ENCODE measurements at places on chromosomes 3 and 15. TPM values are rescaled to one million over a fixed set of nuclear protein-coding genes. Genes with fewer than 3 reads are reported as not detected.
A peak's percentile ranks its signal among the peaks of the same experiment; 100 is the strongest.

Gene PDCD7
- 17.7 TPM for total RNA-seq

Gene NTRK3
- not detected for total RNA-seq

DNA sequence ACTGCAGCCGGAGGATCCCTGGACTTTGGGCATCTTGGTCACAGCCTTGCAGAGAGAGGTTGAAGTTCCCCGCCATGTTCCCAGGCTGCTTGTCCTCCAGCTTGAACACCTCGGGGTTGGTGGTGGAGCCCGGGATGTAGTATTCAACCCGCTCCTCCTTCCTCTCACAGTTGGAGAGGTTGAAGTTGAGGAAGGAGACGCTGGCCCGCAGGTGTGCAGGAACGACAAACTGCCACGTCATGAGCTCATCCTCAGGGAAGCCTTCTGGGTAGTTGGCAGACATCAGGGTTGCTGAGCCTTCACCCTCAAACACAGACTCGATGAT, 35.7 kb downstream of the CDCP1 start:
- DNase-seq: no peak

Gene HERC2
- 36.5 TPM for total RNA-seq

GRCh38 chr15:39735120-39735717, 47.4 kb downstream of the FSIP1 start:
- DNase-seq: no peak

DNA sequence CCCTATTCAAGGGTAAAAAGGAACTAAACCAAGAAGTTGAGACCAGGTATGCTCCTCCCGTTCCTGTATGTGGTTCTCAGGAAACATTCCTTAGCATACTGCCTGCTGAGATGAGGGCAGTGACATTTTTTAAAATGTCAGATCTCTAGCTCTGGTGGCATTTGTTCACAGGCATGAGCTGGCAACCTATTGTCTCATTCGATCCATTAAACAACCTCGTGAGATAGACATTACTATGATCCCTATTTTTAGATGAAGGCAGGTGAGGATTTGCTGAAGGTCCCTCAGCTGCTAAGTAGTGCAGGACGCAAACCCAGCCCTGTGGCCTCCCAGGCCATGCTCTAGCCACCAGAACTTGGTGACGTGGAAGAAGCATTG, 74.9 kb downstream of the SIDT1 start:
- no peak for DNase-seq

Gene SLC28A1
- total RNA-seq: not detected

DNA sequence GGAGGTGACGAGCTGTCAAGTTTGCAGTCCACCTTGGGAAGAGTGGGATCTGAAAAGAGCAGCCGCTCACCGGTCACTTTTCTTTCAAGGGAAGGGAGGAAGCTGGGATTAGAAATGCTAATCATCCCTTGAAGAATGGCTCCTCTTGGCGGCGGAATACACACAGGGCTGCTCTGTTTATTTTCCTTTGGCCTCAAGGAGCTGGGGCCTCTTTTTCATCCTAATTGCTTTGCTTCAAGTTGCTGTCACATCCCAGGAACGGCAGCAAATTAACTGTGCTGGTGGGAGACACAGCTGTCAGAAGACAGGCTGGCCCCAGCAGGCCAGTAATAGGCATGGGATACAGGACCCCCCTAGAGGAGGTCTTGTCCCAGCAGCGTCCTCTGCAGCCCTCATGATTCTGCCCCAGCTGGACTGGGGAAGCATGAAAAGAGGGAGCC, 6.7 kb downstream of the KBTBD13 start:
- no peak for DNase-seq

Gene RAB6B
- not detected for total RNA-seq

DNA sequence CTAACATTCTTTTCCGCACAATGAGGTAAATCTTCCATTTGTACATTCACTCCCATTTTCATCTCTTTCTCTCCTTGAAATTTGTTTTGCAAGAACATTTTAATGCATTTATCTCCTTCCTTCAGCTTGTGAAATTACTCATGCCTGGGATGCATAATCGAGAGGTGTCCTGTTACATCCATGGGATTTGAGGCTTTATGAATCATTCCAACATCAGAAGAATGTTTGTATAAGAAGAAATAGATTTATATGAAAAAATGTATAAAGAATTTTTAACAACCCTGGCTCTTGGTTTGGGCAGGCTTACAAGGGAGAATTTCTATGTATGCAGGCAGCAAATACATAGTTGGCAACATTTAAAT, 93.2 kb upstream of the MBNL1 start:
- no peak for DNase-seq

Gene TF
- total RNA-seq: 0.30 TPM

DNA sequence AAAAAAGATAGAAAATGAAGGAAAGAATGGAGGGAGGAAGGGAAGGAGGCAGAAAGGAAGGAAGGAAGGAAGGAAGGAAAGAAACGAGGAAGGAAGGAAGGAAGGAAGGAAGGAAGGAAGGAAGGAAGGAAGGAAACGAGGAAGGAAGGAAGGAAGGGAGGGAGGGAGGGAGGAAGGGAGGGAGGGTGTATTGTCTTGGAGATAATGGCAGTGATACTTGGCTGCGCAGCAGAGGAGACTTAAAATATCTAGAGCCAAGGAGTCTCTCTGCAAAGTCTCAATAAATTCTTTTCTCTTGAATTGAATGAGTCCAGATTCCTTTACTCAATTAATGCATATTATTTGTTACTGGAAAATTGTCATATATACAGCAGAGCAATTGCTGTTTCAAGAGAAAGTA, 1059.7 kb downstream of the ZPLD1 start:
- DNase-seq: no peak

Gene FAM131A
- total RNA-seq: 10.4 TPM

- DNase-seq: no peak
These were observed 367.5 kb downstream of the PTPRG start for GRCh38 chr3:61928776-61929314.

DNA sequence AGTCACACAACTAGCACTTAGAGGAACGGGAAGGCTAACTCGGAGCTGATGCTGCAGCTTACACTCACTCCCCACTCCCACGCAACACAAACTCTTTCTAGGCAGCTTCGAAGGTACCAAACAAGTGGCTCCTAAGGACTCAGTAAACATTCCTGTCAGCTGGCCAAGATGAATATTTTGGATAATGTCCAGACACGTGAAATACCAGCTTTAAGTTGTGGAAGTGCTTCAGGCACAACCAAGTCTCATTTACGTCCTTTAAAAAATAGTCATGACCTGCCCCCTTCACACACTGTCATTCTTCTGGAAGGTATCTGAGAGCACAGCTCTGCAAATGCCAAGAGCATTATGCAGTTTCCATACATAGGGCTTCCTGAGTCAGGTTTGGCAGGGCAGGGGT, 1005.9 kb upstream of the CFAP20DC start:
- DNase-seq: no peak

Gene TMEM207
- not detected for total RNA-seq

GRCh38 chr15:92158426-92158825, 235.3 kb upstream of the ST8SIA2 start:
- DNase-seq: no peak

Gene ZNF620
- 1.0 TPM for total RNA-seq

Gene UNC13C
- total RNA-seq: not detected

DNA sequence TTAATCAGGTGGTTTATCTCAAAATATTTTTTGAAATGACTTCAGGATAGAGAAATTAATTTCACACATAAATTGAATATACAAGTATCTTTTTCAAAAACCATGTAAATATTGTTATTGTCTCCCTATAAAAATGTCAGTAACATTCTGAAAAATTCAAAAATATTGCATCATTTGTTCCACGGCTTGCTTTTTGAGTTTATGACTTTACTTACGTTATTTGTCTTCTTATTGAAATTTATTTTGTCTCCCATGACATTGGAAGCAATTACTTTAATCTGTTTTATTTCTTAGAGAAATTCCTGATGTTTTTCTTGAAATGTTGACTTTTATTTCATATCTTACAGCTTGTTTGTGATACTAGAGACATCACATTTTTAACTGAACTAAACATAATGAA, 56.9 kb upstream of the P2RY1 start:
- DNase-seq: no peak

Gene TWF2
- total RNA-seq: 17.4 TPM

- DNase-seq: no peak
These were observed 7.6 kb downstream of the CMTM6 start for GRCh38 chr3:32495085-32495484.

GRCh38 chr3:54706738-54707137, 221.1 kb downstream of the LRTM1 start:
- DNase-seq: no peak

- no peak for DNase-seq
These were observed 58.3 kb downstream of the SLCO3A1 start for GRCh38 chr15:91911844-91912243.

DNA sequence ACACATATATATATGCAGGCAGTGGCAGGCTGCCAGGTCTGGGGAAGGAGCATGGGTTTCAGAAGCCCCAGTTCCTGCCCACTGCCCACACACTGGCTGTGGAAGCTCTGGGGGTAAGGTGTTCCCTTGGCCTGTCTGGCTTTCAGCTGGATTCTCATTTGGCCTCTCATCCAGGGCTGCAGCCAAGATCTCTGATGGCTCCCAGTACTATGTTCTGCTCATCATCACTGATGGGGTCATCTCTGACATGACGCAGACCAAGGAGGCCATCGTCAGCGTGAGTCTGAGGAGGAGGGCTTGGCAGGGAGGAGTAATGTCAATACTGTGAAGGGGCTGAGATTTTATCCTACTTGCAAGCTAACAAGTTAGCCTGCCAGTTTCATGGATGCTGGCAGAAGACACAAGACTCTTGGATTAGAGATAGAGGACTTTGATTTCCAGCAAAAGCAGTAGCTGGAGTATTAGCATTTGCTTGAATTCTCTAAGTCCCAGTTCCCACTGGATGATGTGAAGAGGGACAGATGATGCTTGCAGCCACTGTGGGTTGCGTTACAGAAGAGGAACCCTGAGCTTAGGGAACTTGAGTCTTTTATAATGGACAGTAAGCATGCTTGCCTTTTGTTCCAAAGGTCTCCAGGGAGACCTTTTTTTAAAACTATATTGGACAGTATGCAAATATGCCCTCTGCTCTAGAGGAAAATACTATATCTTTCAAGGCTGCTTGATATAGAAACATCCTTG, 5.6 kb upstream of the BRPF1 start:
- DNase-seq: no peak

DNA sequence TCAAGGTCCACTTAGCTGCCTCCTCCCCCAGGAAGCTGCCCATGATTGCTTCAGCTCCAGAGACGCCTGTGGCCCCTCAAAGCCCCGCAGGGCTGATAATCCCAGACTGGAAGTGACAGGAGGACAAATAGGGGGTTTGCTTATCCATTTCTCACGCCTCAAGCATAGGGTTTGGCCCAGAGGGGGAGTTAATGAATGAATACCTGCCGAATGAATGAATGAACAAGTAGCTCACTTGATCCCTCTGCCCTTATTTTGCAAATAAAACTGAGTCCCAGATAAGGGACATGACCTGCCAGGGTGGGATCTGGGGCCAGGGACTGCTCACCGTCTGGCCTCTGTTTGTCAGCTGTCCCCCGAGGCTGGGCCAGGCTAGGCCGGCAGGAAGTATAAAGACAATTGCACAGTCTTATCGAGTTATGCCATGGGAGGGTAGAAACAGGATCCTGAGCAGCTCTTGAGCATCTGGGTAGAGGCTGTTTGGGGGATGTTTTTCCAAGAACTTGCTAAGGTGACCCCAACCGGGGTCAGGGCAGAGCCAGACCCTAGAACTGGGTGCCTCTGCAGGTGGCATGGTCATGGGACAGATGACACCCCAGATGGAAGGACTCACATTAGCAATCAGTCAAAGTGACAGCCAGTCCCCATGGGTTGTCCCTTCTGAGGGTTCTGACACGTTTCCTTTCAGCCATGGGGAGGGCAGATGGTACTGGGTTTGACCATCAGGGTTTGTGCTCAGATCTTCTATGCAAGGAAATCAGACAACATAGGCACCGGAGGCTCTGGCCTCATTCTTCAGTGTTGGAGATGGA, 45.0 kb downstream of the IQSEC1 start:
- DNase-seq: no peak

- DNase-seq: no peak
These were observed 195.6 kb downstream of the TBC1D2B start for GRCh38 chr15:77881950-77882349.

- no peak for DNase-seq
These were observed 141.7 kb downstream of the WDR76 start for GRCh38 chr15:43968551-43968950.

GRCh38 chr15:71110405-71111180, 4.7 kb upstream of the THSD4 start:
- no peak for DNase-seq

DNA sequence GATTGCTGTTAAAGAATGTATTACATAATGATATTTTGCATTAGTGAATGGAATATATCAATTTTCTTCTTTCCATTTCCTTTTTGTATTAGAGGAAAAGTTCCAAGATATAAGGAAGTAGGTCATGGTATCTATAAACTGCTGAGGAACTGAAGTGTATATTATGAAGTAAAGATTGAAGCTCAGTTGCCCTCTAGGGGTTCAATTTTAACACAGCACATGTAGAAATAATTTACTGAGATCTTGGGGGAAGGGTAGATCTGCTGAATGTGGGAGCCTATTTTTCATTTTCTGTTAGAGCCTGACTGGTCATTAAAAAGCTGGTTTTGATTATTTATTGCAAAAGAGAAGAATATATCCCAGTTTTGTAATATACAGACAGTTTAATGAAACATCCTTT, 45.2 kb downstream of the CMC1 start:
- DNase-seq: peak; percentile 62

DNA sequence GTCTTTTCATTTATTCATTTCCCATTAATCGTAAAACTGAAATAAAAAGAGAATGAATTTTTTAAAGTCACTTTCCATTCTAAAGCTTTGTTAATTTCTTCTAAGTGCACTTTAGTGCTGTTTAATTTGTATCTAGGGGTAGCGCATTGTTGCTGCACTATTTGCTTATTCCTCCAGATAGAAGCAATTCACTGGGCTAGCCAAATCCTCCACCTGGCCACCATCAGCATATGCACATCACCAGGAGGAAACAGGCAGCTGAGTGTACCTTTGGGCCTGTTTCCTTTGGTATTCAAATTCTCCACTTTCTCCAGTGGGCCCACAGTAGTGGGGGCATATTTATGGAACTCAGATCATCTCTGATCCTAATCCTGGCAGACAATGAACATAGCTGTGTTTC, 29.8 kb upstream of the CPB1 start:
- DNase-seq: no peak

Gene TNNC1
- 6.6 TPM for total RNA-seq

Data from CD4-positive, alpha-beta T cell (primary cell).